Esophagus muscularis mucosa (tissue), 4 donors: ENCODE measurements at places on chromosomes 7 and 10. TPM values are rescaled to one million over a fixed set of nuclear protein-coding genes. Genes with fewer than 3 reads are reported as not detected.

DNA sequence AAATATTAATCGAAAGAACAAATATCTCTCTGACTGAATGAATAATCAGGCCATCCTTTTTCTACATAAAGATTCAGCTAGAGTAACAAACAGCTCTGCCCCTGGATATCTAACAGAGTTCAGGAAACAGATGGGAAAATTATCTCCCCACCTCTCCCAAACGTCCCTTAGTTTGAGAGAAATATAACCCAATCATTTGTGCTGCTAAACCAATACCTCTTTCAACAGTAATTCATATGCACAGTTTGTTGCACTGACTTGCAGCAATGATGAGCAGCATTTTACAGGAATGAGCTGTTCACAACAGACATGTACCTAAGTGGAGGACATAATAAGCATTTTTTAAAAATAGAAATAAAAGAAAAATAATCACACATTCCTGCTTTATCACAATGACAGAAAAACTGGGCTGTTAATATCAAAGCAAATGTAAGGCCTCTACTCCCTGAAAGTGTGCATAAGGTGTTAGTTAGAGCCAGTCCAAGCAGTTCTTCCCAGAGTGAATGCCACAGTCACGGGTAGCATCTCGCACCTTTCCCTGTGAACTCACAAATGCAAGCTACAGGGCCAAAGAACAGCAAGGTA is 2.3 kb downstream of the CREB3L2 start:
- peak overlapping the region; percentile 98 for H3K27ac ChIP-seq
- H3K4me1 ChIP-seq, result peaks cover 52% of the 10 kb centered on the region
- H3K36me3 ChIP-seq, result no peaks in the 10 kb centered on the region
- no peak for DNase-seq
- H3K4me3 ChIP-seq, result peak overlapping the region; percentile 73

The TFPI2 gene
- 2.3 TPM for total RNA-seq

The SAP25 gene
- not detected for total RNA-seq

DNA sequence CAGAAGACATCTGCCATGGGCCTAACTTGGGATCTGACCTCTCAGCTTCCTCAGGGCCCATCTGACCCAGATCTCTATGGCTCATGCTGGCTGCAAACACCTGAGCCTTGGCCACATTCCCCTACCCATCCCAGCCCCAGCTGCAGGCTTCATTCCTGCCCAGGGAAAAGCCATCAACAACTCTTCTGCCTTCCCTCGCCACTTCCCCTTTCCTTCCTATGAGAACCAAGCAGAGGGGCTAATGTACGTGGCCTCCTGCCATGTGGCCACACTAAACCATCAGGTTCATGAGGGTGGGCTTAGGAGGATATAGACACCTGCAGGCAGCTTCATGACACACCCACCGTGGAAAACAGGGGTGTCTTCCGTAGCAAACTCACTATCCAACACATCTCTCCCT is 312.2 kb downstream of the GALNT17 start:
- H3K27ac ChIP-seq, result no peak overlapping the region
- H3K4me3 ChIP-seq, result no peak overlapping the region
- H3K36me3 ChIP-seq, result no peaks in the 10 kb centered on the region
- DNase-seq, result no peak
- no peaks in the 10 kb centered on the region for H3K27me3 ChIP-seq

DNA sequence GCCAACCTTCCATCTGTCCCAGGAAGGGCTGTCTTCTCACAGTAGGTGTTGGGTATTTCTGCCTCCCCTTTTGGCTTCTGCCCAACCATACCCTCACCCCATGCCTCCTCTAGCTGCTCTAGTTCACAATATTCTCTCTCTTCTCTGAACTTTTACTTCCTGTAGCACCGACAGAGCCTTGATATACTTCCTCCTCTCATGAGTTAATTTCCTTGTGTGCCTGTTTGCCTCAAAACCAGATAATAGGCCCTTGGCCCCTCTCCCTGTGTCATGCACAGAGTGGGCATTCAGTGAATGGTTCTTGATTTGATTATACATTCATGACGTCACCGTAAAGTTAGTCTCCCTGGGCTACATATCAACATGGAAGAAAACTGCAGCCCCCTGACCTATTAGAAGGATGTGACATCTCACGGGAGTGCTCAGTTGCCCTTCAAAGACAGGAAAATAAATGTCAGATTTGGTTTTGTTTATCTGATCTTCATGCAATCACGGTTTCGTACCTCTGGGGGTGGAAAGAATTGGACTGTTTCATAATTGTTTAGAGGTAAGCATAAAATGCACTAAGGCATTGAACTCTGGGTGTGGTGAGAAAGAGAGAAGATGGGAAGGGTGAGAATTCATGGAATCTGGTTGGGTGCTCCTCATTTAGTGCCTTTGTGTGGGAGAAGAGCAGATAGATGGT is 127.7 kb downstream of the ITIH5 start:
- no peaks in the 10 kb centered on the region for H3K27me3 ChIP-seq
- H3K27ac ChIP-seq, result no peak overlapping the region
- peaks cover 14% of the 10 kb centered on the region for H3K4me1 ChIP-seq
- H3K36me3 ChIP-seq, result no peaks in the 10 kb centered on the region

The OPN1SW gene
- total RNA-seq, result not detected

- H3K4me3 ChIP-seq, result no peak overlapping the region
- no peaks in the 10 kb centered on the region for H3K36me3 ChIP-seq
- no peaks in the 10 kb centered on the region for H3K4me1 ChIP-seq
- H3K27ac ChIP-seq, result no peak overlapping the region
Measured at GRCh38 chr7:12025246-12025645, 185.8 kb upstream of the TMEM106B start.

The PDCD4 gene
- 97.7 TPM for total RNA-seq

The TIMM23 gene
- total RNA-seq, result 66.9 TPM

DNA sequence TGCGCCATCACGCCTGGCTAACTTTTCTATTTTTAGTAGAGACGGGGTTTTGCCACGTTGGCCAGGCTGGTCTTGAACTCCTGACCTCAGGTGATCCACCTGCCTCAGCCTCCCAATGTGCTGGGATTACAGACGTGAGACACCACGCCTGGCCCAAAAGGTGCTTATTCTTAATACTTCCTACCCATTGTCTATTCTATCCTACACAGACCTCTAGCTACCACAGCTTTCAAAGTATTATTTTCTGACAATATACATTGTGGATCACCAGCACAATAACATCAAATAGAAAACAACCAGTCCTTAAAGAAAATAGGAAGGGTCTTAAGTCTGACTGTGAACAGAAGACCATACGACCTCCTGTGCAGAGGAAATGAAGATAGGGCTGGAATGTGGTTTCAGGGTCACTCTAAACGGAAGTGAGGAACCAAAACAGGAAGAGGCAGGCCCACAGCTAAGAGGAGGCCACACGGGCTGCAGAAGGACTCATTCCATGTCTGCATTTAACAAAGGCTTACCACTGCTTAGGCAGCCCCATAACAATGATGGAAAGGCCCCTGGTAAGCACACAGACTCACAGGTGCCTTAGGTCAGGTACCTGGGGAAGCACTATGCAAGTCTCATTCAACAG is 115.2 kb downstream of the ZFAND4 start:
- no peaks in the 10 kb centered on the region for H3K4me1 ChIP-seq
- H3K36me3 ChIP-seq, result no peaks in the 10 kb centered on the region
- DNase-seq, result no peak

The TSPAN13 gene
- total RNA-seq, result 2.1 TPM

DNA sequence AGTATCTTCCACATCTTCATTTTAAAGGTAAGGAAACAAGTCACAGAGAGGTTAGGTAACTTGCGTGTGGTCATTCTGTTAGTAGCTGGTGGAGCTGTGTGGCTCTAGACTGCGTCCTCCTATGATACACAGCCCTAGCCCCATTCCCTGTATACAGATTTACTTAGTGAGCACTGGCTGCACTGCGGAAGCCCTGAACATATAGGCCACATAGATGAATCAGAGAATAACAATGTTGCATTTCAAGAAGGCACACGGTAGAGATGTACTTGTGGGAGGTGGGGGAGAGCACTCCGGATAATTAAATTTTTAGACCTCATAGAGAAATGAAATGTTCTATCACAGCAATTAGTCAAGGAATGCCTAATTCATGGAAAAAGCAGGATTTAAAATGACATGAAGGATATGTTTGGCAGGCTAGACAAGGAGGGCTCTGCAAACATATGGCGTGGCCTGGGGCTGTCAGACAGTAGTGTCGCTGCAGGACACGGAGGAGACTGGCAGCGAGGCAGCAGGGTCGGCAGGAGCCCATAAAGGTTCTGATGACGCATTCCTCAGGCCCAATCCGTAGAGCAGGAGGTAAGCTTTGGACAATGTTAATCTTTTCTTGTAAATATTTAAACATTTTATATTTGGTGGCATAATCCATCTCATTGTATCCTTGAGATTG is 29.5 kb downstream of the RAB11FIP2 start:
- no peaks in the 10 kb centered on the region for H3K27me3 ChIP-seq
- H3K4me1 ChIP-seq, result no peaks in the 10 kb centered on the region
- no peak overlapping the region for H3K4me3 ChIP-seq
- H3K36me3 ChIP-seq, result peaks cover 8% of the 10 kb centered on the region

DNA sequence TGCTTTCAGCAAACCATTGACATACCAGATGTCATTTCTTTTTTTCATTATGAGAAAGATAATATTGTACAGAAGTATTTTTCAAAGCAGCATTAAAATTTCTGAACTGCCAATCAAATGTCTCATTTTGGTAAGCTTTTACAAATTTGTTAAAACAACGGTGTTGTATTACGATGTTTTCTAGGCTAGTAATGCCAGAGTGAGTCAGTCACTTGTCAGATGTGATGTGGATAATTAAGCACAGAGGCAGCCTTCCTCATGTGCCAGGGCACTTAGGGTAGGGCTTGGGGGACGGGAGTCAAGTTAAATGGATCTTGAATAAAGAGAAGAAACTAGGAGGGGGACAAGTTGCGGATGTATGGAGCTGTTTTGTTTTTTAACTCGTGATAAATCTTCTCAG is 10.1 kb downstream of the PSTK start:
- no peak for DNase-seq
- H3K4me1 ChIP-seq, result no peaks in the 10 kb centered on the region
- no peak overlapping the region for H3K4me3 ChIP-seq
- no peaks in the 10 kb centered on the region for H3K27me3 ChIP-seq

DNA sequence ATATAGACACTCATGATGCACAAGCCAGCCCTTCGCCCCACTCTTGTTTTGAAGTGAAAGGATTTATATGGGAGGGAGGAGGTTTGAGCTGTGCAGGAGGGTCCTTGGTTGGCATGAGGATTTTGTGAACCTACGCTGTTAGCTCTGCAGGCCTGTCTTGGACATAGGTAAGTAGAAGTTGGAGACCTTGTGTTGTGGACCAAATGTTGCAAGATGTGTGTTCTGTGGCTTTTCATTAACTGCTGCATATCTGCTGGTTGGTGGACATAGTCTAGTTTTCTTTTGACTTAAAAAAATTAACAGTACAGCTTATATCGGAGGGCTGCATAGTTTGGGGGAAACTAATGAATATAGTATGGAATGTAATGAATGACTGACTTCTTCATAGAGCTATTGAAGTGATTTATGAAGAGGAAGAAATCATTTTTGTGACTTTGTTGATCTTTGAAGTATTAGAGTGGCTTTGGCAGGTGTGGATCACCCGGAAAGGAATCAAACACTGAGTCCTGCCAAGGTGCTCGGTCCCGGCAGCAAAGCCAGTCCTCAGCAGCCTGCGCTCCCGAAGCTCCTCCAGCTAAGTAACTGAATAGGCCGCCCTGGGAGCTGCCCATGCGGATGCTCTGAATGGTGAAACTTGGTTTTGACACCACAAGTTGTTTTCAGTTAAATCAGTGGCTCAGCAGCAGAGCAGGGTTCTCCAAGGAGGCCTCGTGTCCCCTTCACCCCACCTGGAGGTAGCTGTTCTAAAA is 3.2 kb downstream of the MGMT start:
- no peak overlapping the region for H3K4me3 ChIP-seq
- DNase-seq, result peak; percentile 74
- no peaks in the 10 kb centered on the region for H3K36me3 ChIP-seq
- H3K27me3 ChIP-seq, result no peaks in the 10 kb centered on the region
- peaks cover 16% of the 10 kb centered on the region for H3K4me1 ChIP-seq

The ZCWPW1 gene
- 2.9 TPM for total RNA-seq
